ENCODE measurements at places on chromosomes 7 and 10. TPM values are rescaled to one million over a fixed set of nuclear protein-coding genes. Genes with fewer than 3 reads are reported as not detected.

Gene PON1
- total RNA-seq = 1.00 TPM

Gene GHRHR
- total RNA-seq = not detected

GRCh38 chr10:71302874-71303568 lies 16.0 kb upstream of the SLC29A3 start:
- no peaks in the 10 kb centered on the region for H3K36me3 ChIP-seq
- H3K27ac ChIP-seq = no peak overlapping the region
- H3K4me3 ChIP-seq = no peak overlapping the region
- H3K27me3 ChIP-seq = no peaks in the 10 kb centered on the region
- H3K4me1 ChIP-seq = no peaks in the 10 kb centered on the region

DNA sequence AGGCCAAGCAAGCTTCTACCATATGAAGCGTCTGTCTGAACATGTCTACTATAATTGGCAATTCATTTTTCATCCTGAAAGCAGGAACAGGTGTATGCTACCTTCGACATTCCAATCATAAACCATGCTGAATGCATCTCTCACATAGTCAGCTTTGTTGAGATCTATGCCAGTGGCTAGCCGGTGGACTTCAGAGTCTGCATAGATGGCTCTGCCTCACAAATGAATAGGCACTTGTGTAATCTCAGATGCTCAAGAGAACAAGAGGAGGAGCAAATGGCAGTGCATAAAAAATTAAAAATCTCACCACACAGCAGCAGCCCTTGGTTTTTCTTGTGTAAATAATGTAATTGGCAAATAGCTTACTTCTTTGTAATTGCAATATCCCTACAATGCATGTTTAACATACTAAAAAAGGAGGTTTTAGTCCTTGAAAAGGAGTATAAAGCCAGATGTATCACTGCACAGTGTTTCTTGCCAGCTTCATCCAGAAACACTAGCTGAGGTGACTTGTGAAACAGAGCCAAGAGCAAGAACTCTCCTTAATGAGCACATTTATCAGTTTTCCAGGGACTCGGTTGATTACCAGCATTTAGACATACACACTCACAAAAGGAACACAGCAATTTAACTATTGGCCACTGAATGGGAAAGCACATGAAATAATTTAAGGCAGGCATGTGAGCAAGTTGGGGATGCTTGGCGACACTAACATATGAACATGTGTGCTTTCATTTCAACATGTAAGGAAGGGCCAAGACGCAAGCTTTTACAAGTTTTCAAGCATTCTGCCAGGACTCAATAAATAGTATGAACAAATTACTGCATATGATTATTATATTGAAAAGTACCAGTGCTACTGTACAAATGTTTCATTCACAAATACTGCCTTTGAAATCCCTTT lies 249.9 kb upstream of the PLXNA4 start:
- H3K27me3 ChIP-seq = no peaks in the 10 kb centered on the region
- H3K4me3 ChIP-seq = no peak overlapping the region
- no peaks in the 10 kb centered on the region for H3K36me3 ChIP-seq
- H3K27ac ChIP-seq = no peak overlapping the region
- H3K4me1 ChIP-seq = no peaks in the 10 kb centered on the region

Gene SLC35G1
- total RNA-seq = 3.5 TPM

GRCh38 chr7:28440055-28440601 lies 27.8 kb downstream of the CREB5 start:
- no peak overlapping the region for H3K27ac ChIP-seq
- no peak for DNase-seq
- peaks cover 26% of the 10 kb centered on the region for H3K27me3 ChIP-seq
- no peaks in the 10 kb centered on the region for H3K36me3 ChIP-seq
- no peak overlapping the region for H3K4me3 ChIP-seq
- no peaks in the 10 kb centered on the region for H3K4me1 ChIP-seq

DNA sequence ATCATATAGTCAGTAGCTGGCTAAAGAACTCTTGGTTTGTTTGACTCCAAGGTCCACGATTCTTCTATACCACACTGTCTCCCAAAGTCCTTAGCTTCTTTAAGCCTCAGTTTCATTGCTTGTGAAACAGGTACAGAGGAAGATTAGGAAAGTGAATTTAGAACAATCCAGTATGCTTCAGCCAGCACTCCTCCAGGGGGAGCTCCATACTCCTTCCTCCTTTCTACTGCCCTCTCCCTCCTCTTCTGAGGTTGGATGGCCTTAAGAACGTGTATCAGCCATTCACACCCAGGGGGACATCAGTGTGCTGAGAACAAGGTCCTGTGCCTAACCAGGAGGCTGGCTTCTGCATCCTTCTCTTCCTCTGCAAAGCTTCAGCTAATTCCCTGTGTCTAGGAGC lies 54.8 kb upstream of the CALD1 start:
- no peaks in the 10 kb centered on the region for H3K36me3 ChIP-seq
- H3K27ac ChIP-seq = no peak overlapping the region
- H3K4me1 ChIP-seq = peaks cover 17% of the 10 kb centered on the region

Gene CUZD1
- total RNA-seq = 0.17 TPM

DNA sequence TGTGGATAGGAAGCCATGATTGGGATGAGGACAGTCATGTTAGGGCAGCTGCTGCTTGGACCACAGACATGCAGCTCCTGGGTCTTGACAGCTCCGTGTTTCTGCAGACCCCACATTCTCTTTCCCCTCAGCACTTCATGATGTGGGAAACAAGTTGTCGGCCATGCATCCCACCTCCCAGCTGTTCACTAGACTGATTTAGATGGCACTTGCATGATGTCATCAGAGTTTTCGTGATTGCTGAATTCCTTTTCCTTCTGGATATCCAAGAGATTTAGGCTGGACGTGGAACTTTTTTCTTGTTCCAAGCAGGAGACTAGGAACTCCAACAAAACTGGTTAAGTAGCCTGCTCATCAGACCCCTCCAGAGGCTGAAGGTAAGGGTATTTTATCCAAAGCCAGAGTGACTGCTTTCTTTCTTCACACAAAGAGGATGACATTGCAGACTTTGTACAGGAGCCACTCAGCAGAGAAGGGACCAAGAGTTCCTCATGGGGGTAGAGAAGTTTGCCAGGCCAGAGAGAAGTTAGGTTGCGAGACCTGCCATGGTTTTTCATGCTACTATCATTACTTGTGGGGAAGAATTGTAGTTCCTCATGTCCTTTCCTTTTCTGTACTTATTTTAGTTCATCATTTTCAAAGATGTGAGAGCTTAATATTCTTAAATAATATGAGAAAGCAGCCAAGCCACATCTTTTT lies 117.7 kb upstream of the GJD4 start:
- H3K4me3 ChIP-seq = no peak overlapping the region
- H3K27ac ChIP-seq = no peak overlapping the region
- peaks cover 6% of the 10 kb centered on the region for H3K4me1 ChIP-seq

Gene FAM25A
- total RNA-seq = not detected

GRCh38 chr7:110522061-110522760 lies 568.7 kb upstream of the LRRN3 start:
- H3K27me3 ChIP-seq = no peaks in the 10 kb centered on the region
- no peak overlapping the region for H3K4me3 ChIP-seq
- DNase-seq = peak; percentile 39
- no peaks in the 10 kb centered on the region for H3K4me1 ChIP-seq
- H3K27ac ChIP-seq = no peak overlapping the region

GRCh38 chr10:12341526-12341925 lies 7.8 kb upstream of the CAMK1D start:
- H3K4me1 ChIP-seq = peaks cover 16% of the 10 kb centered on the region
- H3K27me3 ChIP-seq = no peaks in the 10 kb centered on the region
- no peaks in the 10 kb centered on the region for H3K36me3 ChIP-seq
- no peak for DNase-seq
- H3K4me3 ChIP-seq = no peak overlapping the region

GRCh38 chr7:40300146-40300670 lies 165.4 kb downstream of the SUGCT start:
- no peaks in the 10 kb centered on the region for H3K27me3 ChIP-seq
- no peak overlapping the region for H3K4me3 ChIP-seq
- H3K4me1 ChIP-seq = peaks cover 47% of the 10 kb centered on the region
- no peaks in the 10 kb centered on the region for H3K36me3 ChIP-seq

DNA sequence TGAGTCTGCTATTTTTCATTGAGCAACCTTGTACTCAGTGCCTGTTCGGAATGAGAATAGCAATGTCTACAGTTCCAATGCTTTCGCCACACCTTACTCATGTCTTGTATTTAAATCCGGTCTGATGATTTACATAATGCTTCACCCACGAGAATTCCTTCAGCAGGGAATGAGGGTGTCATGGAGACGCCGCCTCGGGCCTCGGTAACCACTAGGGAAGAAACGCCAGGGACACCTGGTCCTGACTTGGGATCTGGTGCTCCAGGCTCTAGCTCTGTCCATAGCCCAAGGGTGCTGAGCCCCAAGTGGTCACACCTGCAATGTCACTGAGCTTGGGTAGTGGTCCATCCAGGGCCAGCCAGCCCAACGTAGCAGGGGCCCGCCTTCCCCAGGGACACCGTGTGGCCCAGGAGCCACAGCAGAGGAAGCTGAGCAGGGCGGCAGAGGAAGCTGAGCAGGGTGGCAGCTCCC lies 37.4 kb downstream of the PRKAG2 start:
- no peak overlapping the region for H3K27ac ChIP-seq
- peaks cover 8% of the 10 kb centered on the region for H3K4me1 ChIP-seq
- no peaks in the 10 kb centered on the region for H3K36me3 ChIP-seq
- H3K4me3 ChIP-seq = no peak overlapping the region
- peaks cover 5% of the 10 kb centered on the region for H3K27me3 ChIP-seq
- DNase-seq = no peak

- H3K4me1 ChIP-seq = peaks cover 16% of the 10 kb centered on the region
- peak overlapping the region; percentile 84 for H3K4me3 ChIP-seq
- H3K27me3 ChIP-seq = no peaks in the 10 kb centered on the region
- peak; percentile 72 for DNase-seq
- H3K27ac ChIP-seq = peak overlapping the region; percentile 84
These were observed 493 bp downstream of the NT5C2 start for GRCh38 chr10:103192451-103193106.

GRCh38 chr7:53604201-53604600 lies 568.8 kb downstream of the POM121L12 start:
- DNase-seq = peak; percentile 8
- H3K27me3 ChIP-seq = no peaks in the 10 kb centered on the region
- no peaks in the 10 kb centered on the region for H3K4me1 ChIP-seq
- no peak overlapping the region for H3K4me3 ChIP-seq
- no peak overlapping the region for H3K27ac ChIP-seq
- H3K36me3 ChIP-seq = no peaks in the 10 kb centered on the region

DNA sequence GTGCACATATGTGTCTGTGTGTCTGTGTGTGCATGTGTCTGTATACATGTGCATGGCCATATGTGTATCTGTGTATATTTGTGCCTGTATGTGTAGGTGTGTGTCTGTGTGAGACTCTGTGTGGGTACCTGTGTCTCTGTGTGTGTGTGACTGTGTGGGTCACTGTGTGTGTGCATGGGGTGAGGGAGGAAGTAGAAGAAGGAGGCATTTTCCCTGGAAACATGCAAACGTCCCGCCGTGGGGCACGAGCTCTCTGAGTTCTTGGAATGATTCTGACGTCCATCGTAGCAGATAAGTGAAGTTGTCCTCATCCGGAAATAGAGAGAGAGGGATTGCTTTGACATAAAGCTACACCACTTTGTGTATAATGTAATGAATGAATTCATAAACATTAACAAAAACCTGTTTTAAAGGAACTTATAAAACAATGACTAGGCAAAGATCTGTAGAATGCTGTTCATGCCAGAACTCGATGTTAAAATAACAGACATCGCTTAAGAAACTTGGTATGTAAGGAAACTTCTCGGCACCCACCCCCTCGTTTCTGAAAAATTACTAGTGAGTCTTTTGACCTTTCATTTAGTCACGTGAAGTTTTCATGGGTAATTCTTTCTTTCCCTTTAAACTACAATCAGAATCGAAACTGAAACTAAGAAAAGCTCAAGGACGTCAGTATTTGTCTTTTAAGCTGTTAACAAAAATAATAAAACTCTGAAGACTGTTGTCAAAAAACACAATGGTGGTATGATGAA lies 43.6 kb upstream of the KLF6 start:
- no peaks in the 10 kb centered on the region for H3K36me3 ChIP-seq
- H3K4me1 ChIP-seq = peaks cover 32% of the 10 kb centered on the region
- peak; percentile 73 for DNase-seq
- H3K27me3 ChIP-seq = no peaks in the 10 kb centered on the region

Gene SDK1
- total RNA-seq = 4.2 TPM

- no peak overlapping the region for H3K27ac ChIP-seq
- no peaks in the 10 kb centered on the region for H3K27me3 ChIP-seq
- no peak for DNase-seq
- no peaks in the 10 kb centered on the region for H3K4me1 ChIP-seq
These were observed 32.3 kb upstream of the IL6 start for GRCh38 chr7:22694597-22695207.

Gene MRLN
- total RNA-seq = not detected

Gene MYL10
- total RNA-seq = 0.73 TPM

- peaks cover 26% of the 10 kb centered on the region for H3K4me1 ChIP-seq
These were observed 19.8 kb upstream of the COL1A2 start for GRCh38 chr7:94374721-94375566.

GRCh38 chr7:152979376-152979775 lies 219.8 kb downstream of the ACTR3B start:
- no peaks in the 10 kb centered on the region for H3K36me3 ChIP-seq
- DNase-seq = no peak
- no peak overlapping the region for H3K27ac ChIP-seq
- no peaks in the 10 kb centered on the region for H3K27me3 ChIP-seq

Gene OR2A12
- total RNA-seq = not detected

- H3K4me3 ChIP-seq = no peak overlapping the region
- no peaks in the 10 kb centered on the region for H3K36me3 ChIP-seq
- no peaks in the 10 kb centered on the region for H3K27me3 ChIP-seq
- H3K27ac ChIP-seq = no peak overlapping the region
These were observed 886.7 kb upstream of the GHITM start for GRCh38 chr10:83252596-83252995.

- no peak overlapping the region for H3K4me3 ChIP-seq
- no peaks in the 10 kb centered on the region for H3K27me3 ChIP-seq
- no peaks in the 10 kb centered on the region for H3K36me3 ChIP-seq
- H3K27ac ChIP-seq = no peak overlapping the region
- peaks cover 15% of the 10 kb centered on the region for H3K4me1 ChIP-seq
- DNase-seq = peak; percentile 40
These were observed 42.9 kb upstream of the MET start for GRCh38 chr7:116629051-116629463.

Gene SPDYE9
- total RNA-seq = not detected

Gene SFTPA2
- not detected for total RNA-seq

- no peaks in the 10 kb centered on the region for H3K36me3 ChIP-seq
- no peak for DNase-seq
- H3K4me3 ChIP-seq = no peak overlapping the region
- peaks cover 40% of the 10 kb centered on the region for H3K27me3 ChIP-seq
- H3K27ac ChIP-seq = no peak overlapping the region
These were observed 2.9 kb downstream of the PLXNA4 start for GRCh38 chr7:132573251-132573955.

All from astrocyte (in vitro differentiated cells and primary cell).